ENCODE measurements at places on chromosomes 2 and 18.

GRCh38 chr2:181772777-181773176, 92.5 kb upstream of the NEUROD1 start:
- DNase-seq = no peak

DNA sequence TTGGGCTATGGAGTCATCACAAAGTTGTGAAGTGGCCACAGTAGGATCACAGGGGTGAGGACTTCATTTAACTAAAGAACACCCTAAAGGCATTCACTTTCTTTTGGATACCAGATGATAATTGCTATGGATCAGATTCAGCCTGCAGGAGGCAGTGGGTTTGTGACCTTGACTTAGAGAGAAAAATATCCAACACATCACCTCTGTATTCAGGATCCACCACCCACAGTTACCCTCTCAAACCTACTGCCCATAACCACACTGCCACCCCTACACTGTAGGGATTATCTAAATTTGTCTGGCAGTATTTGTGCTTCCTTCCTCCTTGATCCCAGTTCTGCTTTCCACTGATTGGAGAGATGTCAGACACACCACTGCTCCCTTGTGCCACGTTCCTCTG, 269.4 kb downstream of the MYCN start:
- DNase-seq = no peak

- DNase-seq = no peak
Measured at GRCh38 chr2:120589771-120590608, 145.7 kb upstream of the GLI2 start.

- DNase-seq = no peak
Measured at GRCh38 chr2:45629971-45630370, 18.9 kb upstream of the SRBD1 start.

- no peak for DNase-seq
Measured at GRCh38 chr18:8413751-8414150, 195.5 kb upstream of the RAB12 start.

GRCh38 chr18:60027397-60027796, 127.6 kb downstream of the PMAIP1 start:
- no peak for DNase-seq

- DNase-seq = no peak
Measured at GRCh38 chr2:209642146-209642820, 129.3 kb upstream of the UNC80 start.

DNA sequence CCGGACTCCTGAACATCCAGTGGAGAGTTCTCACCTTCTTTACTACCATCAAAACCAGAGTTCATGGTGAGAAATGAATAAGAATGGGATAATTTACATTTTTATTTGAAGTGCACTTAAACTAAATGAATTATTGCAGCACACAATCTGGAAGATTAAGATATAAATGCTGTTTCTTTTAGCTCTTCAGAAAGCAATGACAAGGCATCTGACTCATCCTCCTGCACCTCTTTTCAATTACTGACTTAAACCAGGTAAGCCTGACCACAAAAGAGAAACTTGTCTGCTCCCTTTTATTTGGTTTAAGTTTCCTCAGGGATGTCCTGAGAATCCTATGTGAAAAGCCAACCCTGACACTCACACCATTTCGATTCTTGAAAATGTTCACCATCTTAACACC, 720 bp upstream of the DSC2 start:
- DNase-seq = no peak

DNA sequence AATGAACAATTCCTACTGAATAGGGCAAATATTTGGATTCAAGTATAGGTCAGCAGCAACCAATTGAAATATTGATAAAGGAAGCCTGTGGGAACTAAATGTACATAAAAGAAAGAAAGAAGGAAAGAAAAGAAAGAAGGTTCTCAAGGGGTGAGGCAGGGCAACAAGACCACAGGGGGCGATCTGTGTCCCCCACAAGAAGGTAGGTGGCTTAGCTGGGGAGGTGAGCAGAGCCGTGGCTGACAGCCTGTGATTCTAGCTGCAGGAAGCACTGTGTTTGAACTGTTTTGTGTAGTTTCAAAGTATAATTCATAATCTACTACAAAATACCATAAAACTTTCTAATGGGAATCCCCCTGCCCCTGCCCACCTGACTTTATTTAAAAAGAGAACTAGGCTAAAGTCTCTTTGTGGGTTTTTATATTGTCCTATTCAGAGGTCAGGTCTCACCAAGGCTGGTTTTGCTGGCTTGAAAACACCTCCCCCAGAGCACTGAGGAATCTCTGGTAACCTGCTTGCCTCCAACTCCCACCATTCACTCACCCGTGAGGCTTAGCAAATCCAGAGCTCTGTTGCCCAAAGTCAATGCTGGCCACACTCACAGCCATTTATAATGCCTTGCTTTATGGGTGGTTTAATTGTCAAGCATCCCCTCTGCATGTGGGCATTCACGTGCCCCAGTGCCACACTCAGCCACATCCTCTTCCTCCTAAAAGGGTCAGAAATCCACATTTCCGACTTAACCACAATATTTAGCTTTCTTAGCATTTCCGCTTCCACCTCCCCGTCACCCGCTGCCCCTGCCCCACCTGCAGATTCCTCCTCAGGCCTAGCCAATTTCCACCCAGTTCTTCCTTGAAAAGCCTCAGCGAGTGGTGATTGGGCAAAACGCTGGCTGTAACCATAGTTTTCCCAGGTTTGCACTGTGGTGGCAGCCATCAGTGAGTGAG, 36.4 kb upstream of the LMAN1 start:
- no peak for DNase-seq

DNA sequence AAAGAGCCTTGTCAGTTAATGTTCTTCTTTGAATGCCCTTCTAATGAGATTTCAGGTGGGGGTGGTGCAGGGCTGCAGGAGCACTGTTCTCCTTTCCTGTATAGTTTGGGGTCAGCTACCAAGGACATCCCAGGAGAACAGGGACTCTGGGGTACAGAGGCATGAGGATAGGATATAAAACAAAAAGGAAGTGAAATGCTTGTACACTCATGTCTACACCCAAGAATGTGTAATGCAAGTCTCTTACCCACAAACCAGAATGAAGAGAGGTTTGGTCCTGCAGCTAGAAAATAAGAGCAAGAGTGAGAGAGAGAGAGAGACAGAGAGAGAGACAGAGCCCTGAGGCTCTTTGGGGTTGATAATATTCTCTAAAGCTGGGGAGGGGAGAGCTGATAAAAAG, 151.8 kb upstream of the KCTD1 start:
- no peak for DNase-seq

DNA sequence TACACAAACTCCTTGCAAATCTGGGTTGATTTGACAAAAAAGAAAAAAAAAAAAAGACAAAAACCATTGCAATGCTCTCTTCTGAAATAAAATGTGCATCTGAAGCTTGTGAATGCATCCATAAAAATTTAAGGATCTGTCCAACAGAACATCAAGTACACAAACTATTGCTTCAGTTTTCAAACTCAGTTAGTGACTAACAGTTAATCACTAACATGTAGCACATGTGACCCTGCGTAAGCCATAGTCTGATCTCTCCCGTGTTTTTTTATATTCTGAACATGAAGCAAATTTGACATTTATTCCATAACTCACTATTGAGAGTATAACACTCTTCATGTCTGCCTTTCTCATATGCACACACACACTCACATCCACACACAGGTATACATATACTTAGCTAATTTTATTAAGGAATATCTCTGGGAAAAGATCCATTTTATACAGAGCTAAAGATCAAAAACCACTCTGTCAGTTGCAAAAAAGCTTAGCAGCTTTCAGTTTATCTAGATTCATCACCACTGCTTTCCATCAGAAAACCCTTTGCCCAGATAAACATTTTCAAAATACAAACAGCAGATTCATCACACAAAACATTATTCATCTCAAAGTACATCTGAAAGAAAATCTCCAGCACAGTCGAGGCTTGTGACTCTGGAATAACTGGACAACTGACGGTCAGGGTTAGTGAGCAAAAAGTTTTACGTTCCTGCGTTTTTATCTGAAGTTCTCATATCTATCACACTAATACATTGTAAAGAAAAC, 1000.4 kb upstream of the ACVR2A start:
- no peak for DNase-seq

Data from stimulated activated CD4-positive, alpha-beta T cell treated with anti-CD3 and anti-CD28 coated beads, Interleukin-15, amount 100 ng/mL, for 1 hour (primary cell).